ENCODE measurements at places on chromosomes 16 and 17. TPM values are rescaled to one million over a fixed set of nuclear protein-coding genes. Genes with fewer than 3 reads are reported as not detected.

ZNF205 gene
- 12.8 TPM for polyA plus RNA-seq

- no peak for DNase-seq
These were observed 143.4 kb downstream of the MSI2 start for GRCh38 chr17:57399690-57400089.

ODAD4 gene
- polyA plus RNA-seq = 0.87 TPM

DNA sequence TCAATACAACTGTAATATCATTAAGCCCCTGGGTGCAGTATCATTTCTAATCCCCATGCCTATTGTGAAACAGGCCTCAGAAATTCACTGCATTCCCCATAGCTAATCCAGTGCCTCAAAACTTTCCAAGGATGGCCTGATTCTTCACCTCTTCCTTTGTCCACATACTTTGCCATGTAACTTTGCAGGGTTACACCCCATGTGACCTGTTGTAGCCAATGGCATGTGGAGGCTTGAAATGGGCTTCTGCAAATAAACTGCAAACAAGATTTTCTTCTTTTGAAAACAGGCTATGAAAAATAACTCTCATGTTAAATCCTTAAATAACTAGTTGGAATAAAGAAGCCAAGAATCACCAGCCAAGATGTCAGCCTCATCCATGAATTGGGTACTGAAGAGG is 35.9 kb downstream of the ABCA10 start:
- DNase-seq = no peak

PYY gene
- 36.2 TPM for polyA plus RNA-seq
